Naive thymus-derived CD8-positive, alpha-beta T cell (primary cell): ENCODE measurements at places on chromosomes 12 and 14.
A peak's percentile ranks its signal among the peaks of the same experiment; 100 is the strongest.

DNA sequence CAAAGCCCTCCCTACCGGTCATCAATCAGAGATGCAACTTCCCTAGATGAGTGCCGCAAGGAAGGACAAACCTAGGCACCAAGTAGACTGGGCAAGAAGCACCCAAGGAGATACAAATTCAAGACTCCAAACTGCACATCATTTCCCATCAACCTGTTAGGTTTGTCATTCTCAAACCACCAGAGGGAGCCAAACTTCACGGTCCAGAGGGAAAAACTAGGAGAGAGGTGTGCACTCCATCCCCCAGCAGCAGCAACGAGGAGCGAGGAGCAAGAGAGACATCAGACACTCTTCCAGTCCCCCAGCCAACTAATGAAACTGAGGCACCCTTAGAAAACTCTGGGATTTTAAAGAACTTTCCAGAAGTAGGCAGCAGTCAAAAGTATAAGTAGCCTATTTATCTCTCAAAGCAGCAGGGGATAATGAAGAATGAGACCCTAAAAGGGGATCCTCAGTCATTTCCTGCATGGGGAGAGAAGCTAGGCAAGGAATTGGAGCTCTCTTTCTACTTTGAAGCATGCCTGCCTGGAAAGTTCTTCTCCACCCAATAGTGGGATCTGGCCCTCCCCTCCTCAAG, 37.0 kb upstream of the NT5DC3 start:
- H3K4me1 ChIP-seq = peaks cover 23% of the 10 kb centered on the region
- H3K36me3 ChIP-seq = no peaks in the 10 kb centered on the region
- no peaks in the 10 kb centered on the region for H3K27me3 ChIP-seq
- H3K27ac ChIP-seq = no peak overlapping the region
- DNase-seq = peak; percentile 61
- H3K4me3 ChIP-seq = no peak overlapping the region

GRCh38 chr12:123897221-123897620, 75.4 kb downstream of the CCDC92 start:
- H3K27me3 ChIP-seq = peaks cover 1% of the 10 kb centered on the region
- H3K27ac ChIP-seq = no peak overlapping the region
- H3K4me1 ChIP-seq = peaks cover 5% of the 10 kb centered on the region

DNA sequence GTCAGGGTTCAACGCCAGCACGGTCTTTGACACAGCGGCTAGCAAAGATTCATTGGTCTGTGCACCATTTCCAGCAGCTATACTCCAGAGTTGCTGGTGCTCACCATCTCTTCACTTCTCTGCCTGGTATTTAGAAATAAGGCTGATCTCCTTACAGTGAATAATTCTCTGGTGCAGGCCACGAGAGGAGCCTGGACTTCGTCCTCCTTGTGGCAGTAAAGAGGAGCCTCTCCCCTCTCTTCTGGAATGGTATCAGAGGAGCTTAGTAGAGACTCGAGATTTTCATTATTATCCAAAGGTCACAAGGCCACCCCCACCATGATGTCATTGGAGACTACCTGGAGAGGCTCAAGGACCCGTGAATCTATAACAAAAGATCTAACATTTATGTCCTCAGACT, 30.8 kb upstream of the BCL2L14 start:
- H3K27me3 ChIP-seq = peaks cover 13% of the 10 kb centered on the region
- no peak overlapping the region for H3K4me3 ChIP-seq

DNA sequence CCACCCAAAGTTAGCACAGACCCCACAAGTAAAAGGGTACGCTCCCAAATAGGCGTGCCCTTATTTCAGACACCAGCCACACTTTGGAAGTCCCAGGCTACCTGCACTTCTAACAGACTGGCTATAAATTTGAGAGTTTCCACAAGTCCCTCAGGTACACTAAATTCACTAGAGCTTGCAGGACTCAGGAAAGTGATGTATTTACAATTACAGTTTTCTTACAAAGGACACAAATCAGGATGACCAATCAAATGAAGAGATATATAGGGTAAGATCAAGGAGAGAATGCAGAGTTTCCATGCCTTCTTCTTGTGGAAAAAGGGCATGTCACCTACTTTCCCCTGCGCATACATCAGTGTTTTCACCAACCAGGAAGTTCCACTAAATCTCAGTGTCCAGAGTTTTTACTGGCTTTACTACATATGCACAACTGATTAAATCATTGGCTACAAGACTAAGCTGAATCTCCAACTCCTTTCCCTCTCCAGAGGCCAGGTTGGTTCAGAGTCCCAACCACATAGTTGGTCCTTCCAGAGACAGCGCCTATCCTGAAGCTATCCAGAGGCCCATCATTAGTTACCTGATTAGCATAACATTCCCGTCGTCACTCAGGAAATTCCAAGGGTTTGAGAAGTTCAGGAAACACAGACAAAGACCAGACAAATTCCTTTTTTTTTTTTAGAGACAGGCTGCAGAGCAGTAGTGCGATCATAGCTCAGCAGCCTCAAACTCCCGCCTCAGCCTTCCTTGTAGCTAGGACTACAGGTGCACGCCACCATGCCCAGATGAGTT, 84.2 kb downstream of the DENND5B start:
- H3K36me3 ChIP-seq = peaks cover 7% of the 10 kb centered on the region
- no peaks in the 10 kb centered on the region for H3K4me1 ChIP-seq
- H3K27ac ChIP-seq = no peak overlapping the region
- no peak for DNase-seq
- no peak overlapping the region for H3K4me3 ChIP-seq

DNA sequence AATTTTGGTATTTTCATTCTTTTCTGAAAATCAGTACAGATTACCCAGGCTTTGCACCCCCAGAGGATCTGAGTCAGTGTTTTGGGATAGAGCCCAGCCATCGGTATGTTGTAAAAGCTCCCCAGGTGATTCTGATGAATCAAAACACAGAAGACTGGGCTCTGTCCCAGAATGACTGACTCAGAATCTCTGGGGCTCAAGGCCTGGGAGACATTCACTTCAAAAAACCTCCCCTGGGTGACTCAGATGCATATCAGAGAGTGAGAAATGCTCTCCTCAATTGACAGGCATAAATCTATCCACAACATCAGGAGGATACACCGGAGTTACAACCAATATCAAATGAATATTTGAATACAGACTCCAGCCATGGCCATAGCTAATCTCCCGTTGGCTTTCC, 32.6 kb downstream of the SLC35F4 start:
- no peak for DNase-seq
- H3K4me1 ChIP-seq = no peaks in the 10 kb centered on the region
- peaks cover 3% of the 10 kb centered on the region for H3K27me3 ChIP-seq
- no peak overlapping the region for H3K27ac ChIP-seq
- no peaks in the 10 kb centered on the region for H3K36me3 ChIP-seq
- H3K4me3 ChIP-seq = no peak overlapping the region

- H3K4me1 ChIP-seq = no peaks in the 10 kb centered on the region
- H3K36me3 ChIP-seq = no peaks in the 10 kb centered on the region
- H3K4me3 ChIP-seq = no peak overlapping the region
These were observed 1936.8 kb upstream of the SEL1L start for GRCh38 chr14:83470466-83470865.

- no peak overlapping the region for H3K27ac ChIP-seq
- peaks cover 21% of the 10 kb centered on the region for H3K4me1 ChIP-seq
- H3K36me3 ChIP-seq = no peaks in the 10 kb centered on the region
- H3K27me3 ChIP-seq = no peaks in the 10 kb centered on the region
These were observed 124.7 kb upstream of the FGD4 start for GRCh38 chr12:32274665-32275064.

DNA sequence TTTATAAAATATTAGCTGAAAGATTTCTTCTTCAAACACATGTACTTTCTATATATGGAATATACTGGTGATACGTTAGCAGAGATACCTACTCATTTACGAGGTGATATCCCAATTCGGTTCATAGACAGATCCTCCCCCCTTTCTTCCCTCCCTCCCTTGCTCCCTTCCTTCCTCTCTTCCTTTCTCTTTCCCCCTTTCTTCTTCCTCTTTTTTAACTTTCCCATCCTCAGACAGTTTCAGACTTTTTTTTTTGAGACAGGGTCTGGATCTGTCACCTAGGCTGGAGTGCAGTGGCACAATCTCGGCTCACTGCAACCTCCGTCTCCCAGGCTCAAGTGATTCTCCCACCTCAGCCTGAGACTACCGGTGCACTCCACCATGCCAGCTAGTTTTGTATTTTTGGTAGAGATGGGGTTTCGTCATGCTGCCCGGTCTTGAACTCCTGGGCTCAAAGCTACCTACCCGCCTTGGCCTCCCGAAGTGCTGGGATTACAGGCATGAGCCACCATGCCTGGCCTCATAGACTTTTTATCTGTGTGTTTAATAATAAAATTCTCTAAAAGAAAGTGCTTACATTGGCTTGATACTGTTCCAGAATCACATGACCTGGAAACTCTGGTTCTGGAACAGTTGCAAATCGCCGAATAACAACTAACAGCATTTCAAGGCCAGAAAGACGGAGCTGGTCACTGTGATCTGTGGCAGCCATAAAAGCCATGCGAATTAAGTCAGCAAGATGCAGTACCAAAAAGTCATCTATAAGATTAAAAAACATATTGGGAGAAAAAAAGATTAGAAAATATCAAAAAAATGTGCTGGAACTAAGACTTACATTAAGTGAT, 99.2 kb downstream of the HEATR5A start:
- no peaks in the 10 kb centered on the region for H3K4me1 ChIP-seq
- no peak overlapping the region for H3K4me3 ChIP-seq
- H3K36me3 ChIP-seq = peaks cover 39% of the 10 kb centered on the region

GRCh38 chr12:5200278-5201087, 156.8 kb downstream of the KCNA5 start:
- no peak overlapping the region for H3K4me3 ChIP-seq
- no peak overlapping the region for H3K27ac ChIP-seq
- peaks cover 34% of the 10 kb centered on the region for H3K27me3 ChIP-seq
- H3K36me3 ChIP-seq = no peaks in the 10 kb centered on the region

- no peak for DNase-seq
- no peaks in the 10 kb centered on the region for H3K4me1 ChIP-seq
- H3K27ac ChIP-seq = no peak overlapping the region
- H3K27me3 ChIP-seq = no peaks in the 10 kb centered on the region
- H3K36me3 ChIP-seq = no peaks in the 10 kb centered on the region
These were observed 20.8 kb upstream of the NXPH4 start for GRCh38 chr12:57195611-57196371.

- H3K27me3 ChIP-seq = peaks cover 40% of the 10 kb centered on the region
- DNase-seq = no peak
- H3K4me1 ChIP-seq = no peaks in the 10 kb centered on the region
- H3K36me3 ChIP-seq = no peaks in the 10 kb centered on the region
These were observed 90.3 kb upstream of the VRK1 start for GRCh38 chr14:96706893-96707292.

DNA sequence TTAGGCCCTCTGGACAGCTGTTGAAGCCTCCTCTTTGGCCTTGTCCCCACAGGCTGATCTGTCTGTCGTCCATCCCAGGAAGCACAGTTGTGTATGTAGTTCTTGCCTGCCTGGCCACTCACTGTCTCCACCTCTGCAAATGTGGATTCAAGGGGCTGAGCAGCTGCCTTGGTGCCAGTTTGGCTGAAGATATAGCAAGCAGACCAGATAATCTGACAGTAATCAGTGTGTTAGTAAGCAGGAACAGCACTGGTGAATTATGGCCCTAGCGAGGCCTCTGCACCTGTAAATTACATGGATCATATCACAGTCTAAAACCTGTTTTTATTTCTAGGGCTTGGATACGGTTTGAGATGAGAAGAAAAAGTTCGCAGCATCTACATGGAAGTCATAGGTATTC, 282.5 kb upstream of the NOS1 start:
- DNase-seq = no peak
- H3K27me3 ChIP-seq = peaks cover 34% of the 10 kb centered on the region
- no peaks in the 10 kb centered on the region for H3K36me3 ChIP-seq
- no peak overlapping the region for H3K4me3 ChIP-seq

DNA sequence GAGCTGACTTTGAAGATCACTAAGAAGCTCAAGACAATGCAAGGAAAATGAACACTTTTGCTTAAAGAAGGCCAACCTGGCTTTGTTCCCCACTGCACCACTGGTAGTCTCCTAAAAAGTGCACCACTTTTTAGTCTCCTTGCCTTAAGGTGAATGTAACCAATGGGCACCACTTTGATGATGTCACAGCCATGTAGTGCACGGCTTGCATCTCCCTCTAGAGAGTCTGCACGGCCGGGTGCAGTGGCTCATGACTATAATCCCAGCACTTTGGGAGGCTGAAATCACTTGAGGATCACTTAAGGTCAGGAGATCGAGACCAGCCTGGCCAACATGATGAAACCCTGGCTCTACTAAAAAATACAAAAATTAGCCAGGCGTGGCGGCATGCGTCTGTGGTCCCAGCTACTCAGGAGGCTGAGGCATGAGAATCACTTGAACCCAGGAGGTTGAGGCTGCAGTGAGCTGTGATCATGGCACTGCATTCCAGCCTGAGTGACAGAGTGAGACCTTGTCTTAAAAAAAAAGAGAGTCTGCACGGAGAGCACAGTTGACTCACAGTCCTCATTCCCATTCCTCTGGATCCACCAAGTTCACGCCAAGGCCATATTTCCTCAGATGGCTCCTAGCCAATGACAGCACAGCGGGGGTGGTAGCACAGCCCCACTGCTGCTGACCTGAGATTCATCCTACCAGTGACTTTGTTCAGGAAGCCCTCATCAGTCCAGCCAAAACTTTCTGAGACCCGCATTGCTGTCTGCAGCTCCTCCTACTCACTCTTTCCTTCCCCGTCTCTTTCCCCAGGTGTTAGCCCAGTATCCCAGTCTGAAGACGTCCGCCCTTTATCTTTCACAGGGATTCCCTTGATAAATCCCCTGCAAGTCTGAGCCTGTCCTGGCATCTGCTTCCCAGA, 16.5 kb upstream of the IFT81 start:
- H3K27ac ChIP-seq = no peak overlapping the region
- no peaks in the 10 kb centered on the region for H3K36me3 ChIP-seq
- H3K27me3 ChIP-seq = no peaks in the 10 kb centered on the region
- no peak for DNase-seq
- no peak overlapping the region for H3K4me3 ChIP-seq

GRCh38 chr12:4809449-4810218, 89.4 kb downstream of the GALNT8 start:
- peaks cover 78% of the 10 kb centered on the region for H3K27me3 ChIP-seq
- no peak for DNase-seq
- H3K36me3 ChIP-seq = no peaks in the 10 kb centered on the region
- H3K4me1 ChIP-seq = peaks cover 31% of the 10 kb centered on the region
- H3K4me3 ChIP-seq = peak overlapping the region; percentile 60

DNA sequence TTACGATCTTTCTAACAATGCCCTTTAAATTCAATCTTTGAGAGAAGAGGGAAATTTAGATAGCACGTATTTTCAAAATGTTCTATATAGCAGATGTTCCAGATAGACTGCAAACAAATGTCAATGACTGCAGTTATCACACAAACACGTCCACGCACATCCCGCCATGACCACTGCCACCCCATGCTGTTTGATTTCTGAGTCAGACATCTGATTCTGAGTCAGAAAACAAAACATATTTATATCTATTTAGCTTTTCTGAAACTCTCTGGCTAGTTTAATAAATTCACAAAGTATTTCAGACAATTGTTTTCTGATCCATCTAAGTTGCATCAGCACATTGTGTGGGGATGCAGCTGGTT, 105.9 kb upstream of the BCAT1 start:
- no peaks in the 10 kb centered on the region for H3K36me3 ChIP-seq

- H3K27ac ChIP-seq = peak overlapping the region; percentile 57
- H3K36me3 ChIP-seq = no peaks in the 10 kb centered on the region
- H3K27me3 ChIP-seq = no peaks in the 10 kb centered on the region
- DNase-seq = peak; percentile 73
These were observed 1.1 kb downstream of the INHBE start for GRCh38 chr12:57456145-57456700.
